Islet precursor cell (in vitro differentiated cells): ENCODE measurements at places on chromosomes 4 and X.

DNA sequence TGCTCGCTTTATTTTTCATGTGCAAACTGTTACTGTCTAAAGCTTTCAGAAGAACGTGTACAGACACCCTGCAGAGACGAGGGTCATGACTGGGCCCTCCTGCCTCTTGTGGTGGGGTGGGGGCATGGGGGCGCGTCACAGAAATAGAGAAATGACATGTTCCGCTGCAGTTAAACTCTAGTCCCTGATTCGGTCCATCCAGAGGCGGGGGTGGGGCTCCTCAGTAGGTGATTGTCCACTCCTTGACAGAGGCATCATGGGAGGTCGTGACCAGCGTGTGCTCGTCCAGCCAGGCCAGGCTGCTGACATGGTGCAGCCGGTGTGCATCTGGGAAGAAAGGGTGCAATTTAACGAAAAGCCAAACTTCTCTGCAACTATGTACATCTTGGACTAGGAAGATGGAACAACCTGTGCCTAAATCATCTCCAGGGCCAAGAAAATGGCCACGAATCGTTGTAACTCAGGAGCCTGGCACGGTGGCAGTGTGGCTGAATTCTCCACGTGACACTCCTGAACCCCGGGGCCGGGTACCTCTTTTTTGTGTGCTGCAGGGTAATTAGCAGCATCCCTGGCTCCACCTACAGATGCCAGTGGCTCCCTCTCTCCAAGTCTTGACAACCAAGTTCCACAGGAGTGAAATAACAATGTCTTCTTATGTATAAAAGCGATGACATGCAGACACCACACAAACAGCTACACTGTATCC lies 41.3 kb downstream of the WDR1 start:
- peak; percentile 52 for DNase-seq

GRCh38 chrX:132119821-132120515 lies 7.9 kb downstream of the FRMD7 start:
- peak; percentile 92 for DNase-seq

- no peak for DNase-seq
Observed at GRCh38 chr4:27881705-27882104, 1021.1 kb downstream of the STIM2 start.

- peak; percentile 90 for DNase-seq
Observed at GRCh38 chr4:113673450-113673849, 88.1 kb downstream of the CAMK2D start.

GRCh38 chr4:15481961-15482745 lies 12.5 kb downstream of the CC2D2A start:
- DNase-seq: no peak

DNA sequence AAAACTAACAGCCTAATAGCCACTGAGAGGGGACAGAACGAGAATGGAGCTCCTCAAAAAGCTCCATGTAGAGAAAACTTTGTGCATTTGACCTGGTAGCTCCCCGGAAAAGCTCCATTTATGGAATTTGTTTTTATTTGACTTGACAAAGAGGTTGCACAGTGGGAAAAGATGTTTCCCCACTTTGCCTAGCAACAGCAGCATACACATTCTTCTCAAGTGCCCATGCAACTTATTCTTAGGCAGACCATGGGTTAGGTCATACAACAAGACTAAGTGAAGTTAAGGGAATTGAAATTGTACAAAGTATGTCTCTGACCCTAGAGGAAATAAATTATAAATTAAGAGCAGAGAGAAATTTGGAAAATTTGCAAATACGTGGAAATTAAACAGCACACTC lies 949.6 kb upstream of the PRKX start:
- no peak for DNase-seq

DNA sequence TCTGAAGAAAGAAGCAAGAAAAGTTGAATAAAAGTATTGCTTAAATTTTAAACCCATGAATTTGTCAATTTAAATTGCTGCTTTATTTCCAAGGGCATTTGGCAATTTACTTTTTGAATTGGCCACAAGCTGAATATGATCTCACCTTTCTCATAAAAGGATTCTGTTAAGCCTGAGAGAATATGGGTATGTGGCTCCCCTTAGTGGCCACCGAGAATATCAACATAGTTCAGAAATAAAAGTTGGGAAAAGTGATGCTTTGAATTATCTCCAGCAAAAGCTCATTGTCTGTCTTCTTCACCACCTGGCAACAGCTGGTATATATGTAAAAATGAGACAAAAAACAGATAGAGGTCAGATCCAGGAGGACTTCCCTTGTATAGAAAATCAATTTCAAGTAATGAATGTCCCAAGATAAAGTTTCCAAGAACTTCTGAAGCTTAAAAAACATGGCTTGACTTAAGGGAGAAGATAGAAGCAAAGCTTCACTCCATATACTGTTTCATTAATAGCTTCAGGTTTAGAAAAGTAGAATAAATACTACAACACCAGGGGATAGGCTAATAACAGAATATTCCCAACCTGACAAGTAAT lies 290.7 kb upstream of the FAM241A start:
- no peak for DNase-seq

DNA sequence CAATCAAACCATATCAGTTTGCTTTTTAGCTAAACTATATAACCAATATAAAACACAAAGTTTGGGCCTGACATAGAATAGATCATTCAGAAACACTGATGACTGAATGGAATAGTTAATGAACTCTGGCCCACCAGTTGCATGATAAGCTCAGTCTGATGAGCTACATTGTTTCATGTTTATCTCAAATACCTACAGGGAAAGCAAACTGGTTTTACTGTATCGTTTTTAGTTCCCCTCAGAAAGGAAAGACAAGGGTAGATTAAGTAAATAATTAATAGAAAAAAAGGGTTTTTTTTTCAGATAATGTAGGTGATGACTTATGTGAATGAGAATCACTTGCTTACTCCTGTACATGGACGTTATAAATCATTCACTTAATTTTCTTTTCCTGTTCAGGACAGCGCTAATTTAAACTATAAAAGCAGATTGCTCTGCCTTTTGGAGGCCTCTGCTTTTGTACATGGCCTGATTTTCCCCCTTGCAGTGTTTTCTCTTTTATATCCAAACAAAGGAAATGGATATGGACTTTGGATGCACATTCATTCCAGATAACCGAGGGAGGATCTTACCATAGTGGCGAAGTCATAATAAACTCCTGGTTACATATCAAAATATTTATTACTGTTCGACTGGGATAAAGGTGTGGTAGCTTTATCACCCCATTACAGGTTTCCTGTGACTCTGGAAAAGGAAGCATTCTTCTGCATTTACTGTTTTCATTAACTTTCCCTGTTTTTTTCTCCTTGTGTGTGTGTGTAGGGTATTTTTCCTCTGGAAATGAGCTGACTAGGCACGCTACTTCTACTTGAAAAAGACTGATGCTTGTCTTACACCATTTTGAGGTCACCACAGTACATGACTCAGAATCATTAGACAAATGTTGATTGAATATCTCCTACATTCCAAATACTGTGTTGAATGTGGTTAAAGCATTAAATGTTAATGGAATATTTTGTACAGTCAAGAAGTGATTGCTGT lies 373.1 kb upstream of the HS3ST1 start:
- DNase-seq: no peak

- peak; percentile 89 for DNase-seq
Observed at GRCh38 chrX:13151828-13152517, 107.6 kb upstream of the FAM9C start.

- no peak for DNase-seq
Observed at GRCh38 chr4:95023110-95023509, 265.4 kb downstream of the BMPR1B start.

GRCh38 chr4:2337896-2338295 lies 76.0 kb upstream of the MXD4 start:
- DNase-seq: peak; percentile 40

DNA sequence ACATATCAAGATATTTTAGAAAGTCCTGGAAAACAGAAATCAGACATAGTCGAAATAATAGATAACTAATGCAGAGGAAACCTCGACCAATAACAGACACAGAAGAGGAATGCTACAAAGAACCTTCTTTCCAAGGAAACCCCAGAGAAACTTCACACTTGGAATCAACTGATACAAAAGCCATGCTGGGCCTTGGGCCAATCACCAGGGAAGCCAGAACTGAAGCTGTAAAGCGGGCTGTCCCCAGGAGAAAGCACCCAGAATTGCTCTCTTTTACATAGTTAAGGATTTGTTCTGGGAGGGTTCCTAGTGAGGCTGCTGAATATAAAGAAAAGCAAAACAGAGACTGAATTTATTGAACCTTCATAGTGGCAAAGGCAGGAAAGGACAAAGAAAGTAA lies 100.5 kb downstream of the PRDM5 start:
- no peak for DNase-seq

DNA sequence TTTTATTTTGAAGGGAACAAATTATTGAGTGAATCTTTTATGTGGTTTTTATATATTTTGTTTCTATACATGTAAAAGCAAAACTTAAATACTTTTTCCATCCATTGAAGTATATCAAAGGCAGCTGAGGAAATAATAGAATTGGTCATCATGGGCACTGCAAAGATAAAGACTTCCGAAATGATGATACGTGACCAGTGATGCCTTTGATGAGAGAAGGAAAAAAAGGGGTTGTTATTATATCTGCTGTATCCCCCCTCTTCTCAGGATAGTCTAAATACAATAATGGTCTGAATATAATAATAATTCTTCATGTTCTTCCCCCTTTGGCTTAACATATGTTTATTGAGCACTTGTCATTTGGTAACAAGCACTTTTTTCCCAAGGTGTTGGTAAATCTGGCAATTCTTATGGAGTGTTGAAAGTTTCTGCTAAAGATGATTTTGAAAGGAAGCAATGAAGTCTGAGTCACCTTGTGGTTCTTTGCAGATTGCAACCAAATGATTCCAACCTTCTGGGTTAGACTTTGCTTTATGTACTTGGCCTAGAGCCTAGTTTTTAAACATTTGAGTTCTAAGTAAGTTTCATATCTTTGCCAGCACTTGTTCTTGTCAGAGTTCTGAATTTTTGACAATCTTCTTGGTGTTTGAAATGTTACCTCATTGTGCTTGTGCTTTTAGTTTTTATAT lies 60.8 kb downstream of the USP9X start:
- no peak for DNase-seq

DNA sequence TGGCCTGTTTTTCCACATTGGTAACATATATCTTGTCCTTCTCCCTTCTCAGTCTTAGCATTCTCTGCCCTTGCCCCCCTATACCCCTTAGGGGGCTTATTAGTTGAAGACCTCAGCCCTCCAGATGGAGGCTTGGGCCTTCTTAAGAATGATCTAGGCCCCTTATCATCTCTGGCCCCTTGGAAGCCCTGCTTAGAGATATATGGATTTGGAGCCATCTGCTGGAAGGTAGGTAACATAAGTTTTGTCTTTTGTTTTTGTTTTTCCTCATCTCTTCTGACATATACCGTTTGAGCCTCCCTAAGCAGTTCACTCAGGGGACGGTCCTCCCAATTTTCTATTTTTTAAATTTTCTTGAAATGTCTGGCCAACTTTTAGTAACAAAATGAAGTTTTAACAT lies 48.3 kb upstream of the NAP1L2 start:
- DNase-seq: no peak

DNA sequence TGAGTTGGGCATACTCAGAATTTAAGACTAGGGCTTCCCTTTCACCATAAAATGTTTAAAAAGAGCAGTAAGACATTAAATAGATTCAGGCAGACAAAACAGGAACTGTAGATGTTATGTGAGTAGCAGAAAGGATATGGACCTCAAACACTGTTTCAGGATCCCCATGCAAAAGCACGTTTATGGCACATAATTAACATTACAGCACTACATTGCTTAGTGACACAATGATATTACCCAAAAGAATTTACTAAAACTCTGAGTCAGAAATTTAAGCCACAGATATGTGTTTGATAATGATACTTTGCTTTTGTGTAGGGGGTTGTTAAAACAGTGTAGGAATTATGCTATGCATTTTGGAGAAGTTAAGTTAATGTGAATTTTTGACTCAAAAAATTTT lies 266.3 kb downstream of the PDGFC start:
- no peak for DNase-seq

- DNase-seq: no peak
Observed at GRCh38 chr4:55758066-55758465, 61.5 kb upstream of the EXOC1L start.

GRCh38 chr4:16204505-16204904 lies 21.8 kb downstream of the TAPT1 start:
- no peak for DNase-seq

DNA sequence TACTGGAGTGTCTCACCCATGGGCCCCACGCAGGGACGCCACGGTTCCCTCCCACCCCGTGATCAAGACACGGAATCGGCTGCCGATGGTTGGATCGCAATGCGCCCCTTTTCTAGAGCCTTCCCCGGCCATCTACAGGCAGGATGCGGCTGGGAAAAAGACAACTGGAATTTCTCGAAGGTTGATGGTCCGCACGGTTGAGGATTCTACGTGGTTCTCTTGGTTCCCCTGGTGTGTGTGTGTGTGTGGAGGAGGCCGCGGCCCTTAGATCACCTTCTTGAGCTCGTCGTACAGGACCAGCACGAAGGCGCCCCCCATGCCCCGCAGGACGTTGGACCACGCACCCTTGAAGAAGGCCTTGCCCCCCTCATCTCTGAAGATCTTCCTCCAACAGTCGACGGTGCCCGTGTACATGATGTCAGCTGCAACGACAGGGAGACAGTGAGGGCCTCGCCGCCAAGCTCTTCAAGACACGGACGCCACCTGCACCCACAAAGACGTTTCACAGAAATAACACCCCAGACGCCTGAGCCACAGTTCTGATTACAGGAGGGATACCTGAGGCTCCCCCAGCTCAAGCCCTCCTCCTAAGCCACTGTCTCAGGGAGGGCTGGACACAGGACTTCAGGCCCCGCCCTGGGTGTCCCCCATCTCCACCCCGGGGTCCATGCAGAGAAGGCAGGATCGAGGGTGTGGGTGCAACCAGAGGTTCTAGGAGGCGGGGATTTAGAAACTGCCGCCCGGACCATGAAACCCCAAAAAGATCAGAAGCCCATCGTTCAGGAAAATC lies 5.4 kb downstream of the SLC25A6 start:
- no peak for DNase-seq

DNA sequence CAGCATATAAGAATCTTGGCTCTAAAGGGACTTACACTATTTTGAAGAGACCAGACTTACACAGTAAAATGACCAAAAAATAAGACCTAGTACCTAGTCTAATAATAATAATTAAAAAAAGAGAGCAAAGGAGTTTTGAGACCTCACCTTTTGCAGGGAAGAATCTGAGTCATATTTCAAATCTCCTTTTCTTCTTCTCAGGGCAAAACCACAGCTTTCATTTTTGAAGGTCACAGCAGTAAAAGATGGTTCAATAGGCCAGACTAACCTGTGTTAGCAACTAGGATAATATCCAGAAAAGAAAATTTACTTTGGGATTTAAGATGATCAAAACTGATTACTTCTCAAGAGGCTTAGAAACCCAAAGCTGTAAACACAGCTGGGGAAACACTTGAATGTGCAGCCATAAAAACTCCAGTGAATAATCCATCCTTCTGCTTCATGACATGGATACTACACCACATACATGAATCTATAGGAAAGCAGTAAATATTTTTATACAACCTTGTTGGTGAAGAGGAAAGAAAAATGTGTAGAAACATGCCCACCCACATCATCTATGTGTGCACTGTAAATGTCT lies 25.9 kb upstream of the LNX1 start:
- no peak for DNase-seq

DNA sequence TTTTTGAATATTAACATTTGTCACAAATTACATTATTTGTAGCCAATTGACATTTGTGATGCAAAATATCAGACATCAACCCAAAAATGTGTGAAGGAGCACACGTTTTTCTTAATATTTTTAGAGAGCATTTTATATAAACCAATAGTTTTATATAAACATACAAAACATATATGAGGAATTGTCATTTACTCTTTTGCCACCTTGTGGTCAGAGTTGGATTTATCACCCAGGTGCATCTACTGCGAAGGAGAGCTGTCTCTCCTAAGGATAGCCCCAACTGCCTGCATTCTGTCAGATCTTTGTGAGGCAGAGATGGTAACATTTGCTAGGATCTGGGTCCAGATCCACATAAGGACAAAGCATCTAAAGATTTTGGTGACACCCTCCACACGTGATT lies 2.5 kb upstream of the USP27X start:
- DNase-seq: no peak
